Left lobe of liver (tissue), 2 donors: ENCODE measurements at places on chromosomes 2 and 18.
A peak's percentile ranks its signal among the peaks of the same experiment; 100 is the strongest.

DNA sequence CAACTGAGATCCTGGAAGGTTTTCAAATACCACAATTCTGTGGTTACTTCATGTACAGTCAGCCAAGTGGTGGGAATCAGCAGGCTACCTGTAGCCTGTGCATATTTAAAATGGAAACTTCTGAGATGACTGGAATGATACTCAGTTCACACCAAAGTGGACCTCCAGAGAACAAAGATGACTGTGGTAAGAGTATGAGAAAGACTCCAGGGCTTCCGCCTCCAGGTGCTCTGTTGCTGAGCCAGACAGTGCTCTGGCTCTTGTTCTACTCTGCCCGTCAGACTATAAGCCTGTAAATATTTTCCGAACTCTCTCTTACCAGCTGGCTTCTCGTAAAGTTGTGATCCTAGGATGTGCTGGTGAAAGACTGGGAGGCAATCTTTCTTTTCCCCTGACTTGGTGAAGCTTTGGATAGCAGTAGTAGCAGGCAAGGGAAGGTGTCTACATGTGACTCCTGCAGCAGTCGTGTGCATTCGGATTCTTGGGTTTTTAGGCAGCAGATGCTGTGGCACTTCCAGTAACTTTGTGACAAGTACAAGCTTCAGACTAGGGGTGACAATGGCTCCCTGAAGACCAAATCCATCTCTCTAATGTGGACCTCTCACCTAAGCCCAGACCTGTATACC lies 23.1 kb downstream of the ST3GAL5 start:
- no peak for DNase-seq

- DNase-seq, result no peak
Measured at GRCh38 chr2:44676379-44676778, 265.1 kb upstream of the SIX3 start.

- no peak for DNase-seq
Measured at GRCh38 chr2:216858312-216858711, 1.6 kb downstream of the TNP1 start.

DNA sequence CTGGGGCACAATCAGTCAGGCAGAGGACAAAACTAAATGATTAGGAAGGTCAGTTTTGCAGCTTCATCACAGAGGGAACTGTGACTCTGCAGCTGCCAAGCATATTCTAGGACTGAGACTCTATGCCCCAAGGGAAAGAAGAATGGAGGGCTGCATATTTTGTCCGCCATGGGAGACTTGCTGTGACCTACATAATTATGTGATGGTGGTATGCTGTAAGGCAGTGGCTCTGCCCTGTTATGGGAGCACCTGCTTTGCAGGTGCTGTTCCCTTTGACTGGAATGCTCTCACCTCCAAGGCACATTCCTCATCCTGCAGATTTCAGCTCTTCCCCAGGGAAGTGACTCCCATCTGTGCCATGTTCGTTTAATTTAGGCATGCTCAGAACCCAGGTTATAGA lies 261.9 kb upstream of the EPHA4 start:
- no peak for DNase-seq

- DNase-seq, result no peak
Measured at GRCh38 chr2:151198645-151199044, 63.0 kb downstream of the RBM43 start.

DNA sequence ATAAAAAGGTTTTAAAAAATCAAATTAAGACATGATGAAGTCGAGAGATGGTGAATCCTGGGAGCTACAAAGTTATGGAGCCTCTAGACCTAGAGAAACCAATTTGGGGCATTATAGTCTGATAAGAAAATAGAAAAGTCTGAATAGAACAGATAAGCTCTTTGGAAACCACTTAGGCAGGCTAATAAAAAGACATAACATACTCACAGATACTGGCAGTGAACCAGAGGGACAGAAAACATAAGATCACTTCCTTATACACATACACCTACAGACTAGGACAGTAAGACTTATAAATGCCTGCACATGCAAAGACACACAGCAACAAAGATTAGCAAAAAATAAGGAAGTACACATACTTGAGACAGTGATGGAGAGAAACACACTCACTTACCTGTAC lies 20.0 kb downstream of the SMC6 start:
- DNase-seq, result no peak

DNA sequence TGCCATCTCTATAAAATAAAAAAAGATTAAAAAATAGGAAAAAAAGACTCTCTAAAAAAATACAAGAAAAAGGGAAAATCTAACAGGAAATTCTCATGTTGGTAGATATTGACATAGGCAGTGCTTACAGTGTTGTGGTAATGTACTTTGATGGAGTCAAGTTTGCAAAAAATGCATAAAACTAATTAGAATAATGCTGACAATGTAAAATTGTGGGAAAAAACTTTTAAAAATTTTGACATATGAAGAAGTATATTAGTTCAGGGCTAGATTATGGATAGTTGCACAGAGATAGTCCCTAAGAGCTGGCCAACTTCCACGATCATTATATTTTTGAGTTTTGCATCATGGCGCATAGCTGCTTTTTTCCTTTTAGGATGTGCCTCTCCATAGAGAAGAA lies 72.7 kb downstream of the GBX2 start:
- DNase-seq, result no peak

GRCh38 chr2:174327021-174327840 lies 7.5 kb upstream of the SP9 start:
- no peak for DNase-seq

GRCh38 chr2:132517386-132517785 lies 100.8 kb downstream of the GPR39 start:
- DNase-seq, result no peak

GRCh38 chr18:48543228-48543627 lies 4.4 kb downstream of the CTIF start:
- DNase-seq, result peak; percentile 23

GRCh38 chr18:65822826-65823225 lies 72.0 kb downstream of the CDH7 start:
- DNase-seq, result no peak

GRCh38 chr18:56393870-56394269 lies 244.5 kb downstream of the TXNL1 start:
- DNase-seq, result no peak

- DNase-seq, result no peak
Measured at GRCh38 chr18:34746614-34747013, 36.5 kb downstream of the DTNA start.

- no peak for DNase-seq
Measured at GRCh38 chr2:200486529-200486928, 23.3 kb downstream of the KCTD18 start.

GRCh38 chr2:205769879-205770278 lies 87.6 kb downstream of the NRP2 start:
- DNase-seq, result no peak

DNA sequence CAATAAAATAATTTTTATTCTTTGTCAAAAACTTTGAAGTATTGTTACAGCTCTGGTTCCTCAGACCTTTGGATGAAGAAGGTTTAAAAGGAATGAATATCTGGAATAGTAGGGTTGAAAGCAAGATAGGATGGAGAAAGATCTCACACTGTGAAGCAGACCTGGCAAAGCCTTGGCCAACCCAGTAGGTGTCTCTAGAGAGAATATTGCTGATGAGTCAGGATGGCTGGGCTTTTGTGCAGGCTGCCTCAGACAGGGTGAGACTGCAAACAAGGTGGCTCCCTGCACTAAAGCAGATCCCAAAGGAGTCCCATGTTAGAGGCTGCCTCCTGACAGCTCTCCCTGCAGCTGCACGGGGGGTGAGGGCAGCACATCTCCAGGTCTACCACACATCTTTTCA lies 226.0 kb upstream of the ITGA4 start:
- DNase-seq, result no peak

DNA sequence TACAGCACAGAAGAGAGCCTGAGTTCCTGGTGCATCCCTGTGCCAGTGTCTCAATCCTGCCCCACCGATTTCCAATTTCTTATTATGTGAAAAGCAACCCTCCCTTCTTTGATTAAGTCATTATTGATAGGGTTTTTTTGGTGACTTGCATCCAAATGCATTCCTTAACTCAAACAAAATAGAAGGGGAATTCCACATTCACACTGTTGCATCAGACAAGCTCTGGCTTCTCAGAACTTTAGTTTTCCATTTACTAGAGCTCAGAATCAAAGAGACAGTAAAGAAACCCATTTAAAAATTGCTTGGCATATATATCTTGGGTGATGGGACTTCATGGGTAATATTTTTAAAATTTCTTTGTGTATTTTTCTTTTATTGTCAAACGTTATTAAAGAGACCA lies 13.8 kb upstream of the TMEM200C start:
- no peak for DNase-seq

GRCh38 chr2:129730979-129731378 lies 248.5 kb upstream of the RAB6C start:
- no peak for DNase-seq

DNA sequence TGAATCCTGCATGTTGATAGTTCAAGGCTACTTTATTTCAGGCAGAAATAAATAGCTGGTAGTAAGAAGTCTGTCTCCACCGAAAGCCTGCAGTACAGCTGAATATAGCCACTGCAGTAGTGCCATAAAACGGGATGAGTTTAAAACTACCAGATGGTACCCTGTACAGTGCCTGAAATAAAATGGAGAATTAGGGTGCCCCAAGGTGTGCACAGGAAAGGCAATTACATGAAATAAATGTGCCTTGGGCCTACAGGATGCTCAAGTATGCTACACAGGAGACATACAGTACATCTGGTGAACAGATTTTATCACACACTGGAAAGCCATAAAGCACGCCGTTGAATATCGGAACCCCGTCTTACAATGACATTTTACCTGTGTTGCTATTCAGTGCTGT lies 447.7 kb upstream of the HNRNPA3 start:
- DNase-seq, result no peak

- no peak for DNase-seq
Measured at GRCh38 chr18:79521416-79522205, 125.9 kb downstream of the NFATC1 start.

- DNase-seq, result no peak
Measured at GRCh38 chr2:45890819-45891218, 239.3 kb downstream of the PRKCE start.

GRCh38 chr18:69172046-69172445 lies 228.6 kb upstream of the DOK6 start:
- no peak for DNase-seq

GRCh38 chr2:216520112-216520511 lies 21.5 kb downstream of the RPL37A start:
- no peak for DNase-seq

DNA sequence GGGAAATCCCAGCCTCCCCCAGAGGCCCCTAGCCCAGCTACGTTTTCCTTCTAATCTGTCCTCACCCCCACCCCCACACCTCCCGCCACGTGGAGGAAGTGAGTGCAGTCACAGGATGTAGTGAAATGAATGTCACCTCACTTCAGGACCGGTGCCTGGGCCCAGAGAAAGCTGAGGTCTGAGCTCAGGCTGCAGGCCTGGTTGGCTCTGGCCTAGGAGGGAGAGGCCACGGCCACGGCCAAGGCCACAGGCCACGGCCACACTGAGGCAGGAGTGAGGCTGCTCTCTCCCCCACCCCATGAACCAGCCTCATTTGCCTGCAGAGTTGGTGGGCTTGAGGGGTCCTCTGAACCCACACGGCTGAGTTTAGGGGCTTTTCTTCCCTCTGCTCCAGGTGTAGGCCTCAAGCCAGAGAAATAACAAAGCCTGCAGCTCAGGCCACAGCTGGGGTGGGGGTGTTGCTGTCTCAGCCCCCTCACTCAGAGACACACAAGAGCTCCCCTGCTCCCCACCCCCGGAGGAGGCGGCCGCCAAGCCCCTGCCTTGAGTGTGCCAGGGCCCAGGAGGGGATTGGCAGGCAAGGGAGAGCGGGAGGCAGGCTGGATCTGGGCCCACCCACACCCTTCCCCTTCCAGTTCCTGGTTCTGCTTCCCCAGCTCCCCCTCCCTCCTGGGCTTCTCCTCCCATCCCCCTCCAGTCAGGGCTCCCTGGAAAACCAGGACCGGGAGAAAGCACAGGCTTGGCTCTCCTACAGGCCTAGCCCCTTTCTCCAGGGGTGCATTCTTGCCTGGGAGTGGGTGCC lies 27.0 kb downstream of the DNMT3A start:
- DNase-seq, result no peak

GRCh38 chr2:168566974-168567665 lies 111.0 kb downstream of the CERS6 start:
- DNase-seq, result no peak

DNA sequence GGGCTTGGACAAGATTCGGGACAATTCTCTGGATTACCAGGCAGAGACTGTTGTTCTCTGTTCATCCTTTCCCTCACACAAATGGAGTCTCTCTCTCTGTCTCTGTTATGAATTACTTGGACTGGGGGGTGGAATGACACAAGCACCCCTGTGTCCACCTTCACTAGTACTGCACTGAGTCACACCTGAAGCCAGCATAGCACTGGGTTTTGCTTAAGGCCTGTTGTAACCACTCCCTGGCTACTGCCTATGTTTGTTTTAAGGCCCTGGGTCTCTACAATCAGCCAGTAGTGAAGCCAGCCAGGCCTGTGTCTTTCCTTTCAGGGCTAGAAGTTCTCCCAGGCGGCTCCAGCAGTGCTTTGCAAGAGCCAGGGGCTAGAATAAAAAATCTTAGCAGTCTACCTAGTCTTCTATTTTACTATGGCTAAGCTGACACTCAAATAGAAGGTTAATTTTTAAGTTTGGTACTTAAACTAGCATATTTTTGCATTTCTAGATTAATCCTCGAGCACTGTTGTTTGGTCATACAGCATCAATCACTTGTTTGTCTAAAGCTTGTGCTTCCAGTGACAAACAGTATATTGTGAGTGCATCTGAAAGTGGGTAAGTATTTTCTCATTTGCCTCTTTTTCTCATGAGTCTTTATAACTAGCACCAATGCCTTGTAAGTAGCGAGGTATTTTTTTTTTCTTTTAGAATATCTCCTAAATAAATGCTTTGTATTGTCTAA lies 27.8 kb downstream of the WDR7 start:
- no peak for DNase-seq

GRCh38 chr2:241522477-241522876 lies 14.1 kb upstream of the STK25 start:
- DNase-seq, result no peak

DNA sequence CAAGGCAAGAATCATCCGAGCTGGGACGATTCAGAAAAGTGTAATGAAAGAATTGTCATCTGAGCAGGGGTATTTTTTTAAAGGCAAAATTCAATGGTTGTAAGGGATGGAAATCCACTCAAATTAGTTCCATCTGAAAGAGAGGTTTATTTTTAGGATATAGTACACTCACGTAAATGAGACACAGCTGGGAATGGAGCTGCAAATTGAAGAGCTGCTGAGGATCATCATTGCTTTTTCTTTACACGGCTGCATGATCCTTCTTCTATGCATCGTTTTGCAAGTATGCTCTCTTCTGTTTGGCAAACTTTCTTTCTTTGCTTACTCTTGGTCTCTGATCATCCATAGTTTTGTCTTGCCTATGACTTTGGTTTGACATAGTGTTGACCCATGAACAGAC lies 27.4 kb upstream of the CUL3 start:
- no peak for DNase-seq

DNA sequence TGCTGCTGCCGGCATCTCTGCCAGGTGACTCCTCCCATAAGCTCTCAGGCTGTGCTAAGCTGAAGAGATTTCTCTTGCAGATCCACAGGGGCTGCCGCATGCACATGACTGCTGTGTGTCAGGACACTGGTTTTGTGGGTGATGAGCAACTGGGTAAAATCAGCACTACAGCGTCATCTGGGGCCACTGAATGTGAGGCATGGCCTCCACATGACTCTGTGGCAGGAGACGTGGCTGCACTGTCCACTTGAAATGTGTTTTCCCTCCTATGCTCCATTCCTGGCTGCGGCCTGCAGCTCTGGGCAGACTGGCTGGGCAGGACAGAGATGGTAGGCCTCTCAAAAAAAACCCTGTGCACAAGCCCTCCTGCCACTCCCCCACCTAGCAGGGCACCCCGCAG lies 63.6 kb downstream of the MARCO start:
- peak; percentile 31 for DNase-seq

- DNase-seq, result no peak
Measured at GRCh38 chr2:15412779-15413178, 148.4 kb downstream of the NBAS start.

- DNase-seq, result no peak
Measured at GRCh38 chr18:417495-417894, 83.0 kb downstream of the COLEC12 start.
